ENCODE measurements at places on chromosomes 6 and 20. TPM values are rescaled to one million over a fixed set of nuclear protein-coding genes. Genes with fewer than 3 reads are reported as not detected.

GRCh38 chr6:162373192-162373591 is 354.4 kb downstream of the PRKN start:
- no peaks in the 10 kb centered on the region for H3K27me3 ChIP-seq
- H3K27ac ChIP-seq = no peak overlapping the region
- no peaks in the 10 kb centered on the region for H3K36me3 ChIP-seq
- H3K4me1 ChIP-seq = no peaks in the 10 kb centered on the region
- no peak overlapping the region for H3K4me3 ChIP-seq

DNA sequence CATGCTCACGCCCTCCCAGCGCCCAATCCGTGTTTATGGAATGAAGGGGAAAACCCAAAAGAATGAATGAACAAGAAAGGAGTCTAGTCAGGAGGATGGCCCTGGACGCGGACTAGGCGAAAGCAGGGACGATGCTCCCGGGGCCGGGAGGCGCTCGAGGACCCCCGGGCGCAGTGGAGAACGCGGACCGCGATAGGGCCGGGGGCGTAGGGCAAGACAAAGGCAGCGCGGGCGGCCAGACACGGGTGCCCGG is 758 bp downstream of the GCLC start:
- no peak for DNase-seq

- peak overlapping the region; percentile 57 for H3K27ac ChIP-seq
- no peak overlapping the region for H3K4me3 ChIP-seq
- no peak for DNase-seq
- H3K36me3 ChIP-seq = no peaks in the 10 kb centered on the region
- H3K4me1 ChIP-seq = peaks cover 30% of the 10 kb centered on the region
Measured at GRCh38 chr6:167130008-167130677, 7.2 kb downstream of the CCR6 start.

DNA sequence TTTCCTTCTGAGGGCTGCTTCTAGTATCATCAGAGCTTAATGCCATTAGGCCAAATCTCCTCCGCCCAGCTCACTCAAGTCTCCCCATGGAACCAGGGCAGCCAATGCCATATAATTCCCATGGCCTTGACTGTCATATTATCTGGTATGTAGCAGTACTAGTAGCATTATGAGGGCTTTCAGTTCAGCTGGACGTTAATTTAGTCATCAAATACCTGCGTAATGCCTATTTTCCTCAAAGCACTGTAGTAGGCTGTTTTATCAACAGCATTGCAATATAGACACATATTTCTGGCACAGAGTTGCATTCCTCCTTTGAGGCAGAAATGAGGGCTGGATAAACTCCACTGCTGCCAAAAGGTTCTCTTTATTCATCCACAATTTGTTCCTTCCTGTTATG is 1.7 kb downstream of the KCTD20 start:
- H3K4me3 ChIP-seq = peak overlapping the region; percentile 98
- no peak for DNase-seq
- H3K4me1 ChIP-seq = peaks cover 18% of the 10 kb centered on the region
- no peaks in the 10 kb centered on the region for H3K27me3 ChIP-seq
- peaks cover 5% of the 10 kb centered on the region for H3K36me3 ChIP-seq
- H3K27ac ChIP-seq = no peak overlapping the region

DNA sequence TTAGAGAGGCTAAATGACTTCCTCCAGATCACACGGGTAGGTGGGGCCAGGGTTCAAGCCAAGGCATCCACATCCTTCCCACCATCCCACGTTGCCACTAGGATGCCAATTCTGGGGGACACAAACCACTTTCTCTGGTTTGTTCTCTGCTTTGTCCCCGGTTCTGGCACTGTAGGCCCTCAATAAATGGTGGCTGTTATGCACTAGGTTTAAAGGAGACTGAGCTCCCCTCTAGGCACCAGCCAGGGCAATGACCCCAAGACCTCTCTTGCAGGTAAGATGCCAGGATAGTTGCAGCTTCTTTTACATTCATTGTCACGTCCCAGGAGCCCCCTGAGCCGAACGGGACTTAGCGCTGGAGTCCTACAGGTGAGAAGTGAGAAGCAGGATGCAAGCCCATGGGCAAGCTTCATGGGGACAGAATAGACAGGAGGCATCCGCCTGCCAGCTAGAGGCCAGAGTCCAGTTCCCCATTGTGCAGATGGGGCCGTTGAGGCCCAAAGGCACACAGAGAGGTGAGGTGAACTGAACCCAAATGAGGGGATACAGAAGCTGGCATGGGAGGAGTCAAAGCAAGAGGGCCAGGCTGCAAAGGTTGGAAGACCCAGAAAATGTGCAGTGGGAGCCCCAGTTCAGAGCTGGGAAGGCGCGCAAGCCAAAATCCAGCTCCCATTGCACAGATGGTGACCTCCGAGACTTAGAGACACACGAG is 677 bp downstream of the PXMP4 start:
- no peaks in the 10 kb centered on the region for H3K27me3 ChIP-seq
- peaks cover 22% of the 10 kb centered on the region for H3K4me1 ChIP-seq
- peaks cover 6% of the 10 kb centered on the region for H3K36me3 ChIP-seq
- H3K4me3 ChIP-seq = peak overlapping the region; percentile 84

DNA sequence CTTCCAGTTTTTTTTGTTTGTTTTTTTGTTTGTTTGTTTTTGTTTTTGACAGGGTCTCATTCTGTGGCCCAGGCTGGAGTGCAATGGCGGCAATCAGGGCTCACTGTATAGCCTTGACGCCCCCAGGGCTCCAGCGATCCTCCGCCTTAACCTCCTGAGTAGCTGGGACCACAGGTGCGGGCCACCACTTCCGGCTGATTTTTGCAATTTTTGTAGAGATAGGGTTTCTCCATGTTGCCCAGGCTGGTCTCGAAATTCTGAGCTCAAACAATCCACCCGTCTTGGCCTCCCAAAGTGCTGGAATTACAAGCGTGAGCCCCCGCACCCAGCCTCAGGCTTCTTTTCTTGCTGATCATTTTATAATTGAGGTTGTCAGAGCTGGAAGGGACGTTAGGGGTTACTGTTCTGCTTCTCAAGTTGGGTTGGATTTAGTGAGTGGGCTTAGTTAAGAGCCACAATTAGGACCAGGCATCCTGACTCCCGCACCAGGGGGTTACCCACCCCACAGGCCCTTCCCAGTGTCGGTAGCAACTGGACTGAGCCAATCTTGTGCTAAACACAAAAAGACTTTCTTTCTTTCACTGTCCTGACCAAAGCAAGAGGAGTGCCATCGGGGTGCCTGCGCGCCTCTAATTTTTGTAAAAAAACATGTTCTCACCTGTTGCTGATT is 13.1 kb upstream of the ZSCAN9 start:
- peaks cover 46% of the 10 kb centered on the region for H3K27me3 ChIP-seq
- no peak overlapping the region for H3K27ac ChIP-seq
- no peak overlapping the region for H3K4me3 ChIP-seq
- H3K36me3 ChIP-seq = no peaks in the 10 kb centered on the region
- peaks cover 26% of the 10 kb centered on the region for H3K4me1 ChIP-seq

- no peaks in the 10 kb centered on the region for H3K27me3 ChIP-seq
- no peak for DNase-seq
- H3K27ac ChIP-seq = no peak overlapping the region
- H3K4me1 ChIP-seq = peaks cover 16% of the 10 kb centered on the region
- no peaks in the 10 kb centered on the region for H3K36me3 ChIP-seq
- H3K4me3 ChIP-seq = no peak overlapping the region
Measured at GRCh38 chr6:154280521-154280920, 76.1 kb downstream of the IPCEF1 start.

DNA sequence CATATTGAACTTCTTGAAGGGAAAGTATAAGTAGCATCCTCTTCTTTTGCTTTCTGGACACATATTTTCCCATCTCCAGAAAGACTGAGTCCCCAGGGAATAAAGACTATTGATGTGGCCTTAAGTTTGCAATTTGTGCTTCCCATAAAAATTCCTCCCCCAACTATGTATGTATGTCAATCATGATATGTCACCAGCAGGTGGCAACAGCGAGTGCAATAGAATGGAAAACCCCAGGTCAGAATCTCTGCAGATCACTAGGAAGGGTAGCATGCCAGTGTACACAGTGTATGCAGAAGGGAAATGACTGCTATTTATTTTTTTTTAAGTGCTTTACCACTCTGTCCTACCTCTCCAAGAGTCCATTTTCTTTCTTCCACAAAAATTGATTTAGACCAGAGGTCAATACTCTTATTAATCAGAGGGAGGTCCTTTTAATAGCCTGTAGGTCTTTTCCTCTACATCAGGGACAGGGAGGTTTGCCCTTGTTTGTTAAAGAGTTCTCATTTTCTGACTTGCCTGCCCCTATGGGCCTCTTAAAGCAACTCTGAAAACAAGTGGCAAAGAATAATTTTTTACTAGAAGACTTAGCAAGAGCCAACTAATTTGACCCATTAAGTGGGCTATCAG is 61.4 kb downstream of the BMP2 start:
- no peaks in the 10 kb centered on the region for H3K27me3 ChIP-seq
- H3K36me3 ChIP-seq = no peaks in the 10 kb centered on the region
- DNase-seq = no peak

- H3K27me3 ChIP-seq = peaks cover 19% of the 10 kb centered on the region
- DNase-seq = no peak
- H3K27ac ChIP-seq = no peak overlapping the region
Measured at GRCh38 chr20:19993958-19994669, 23.0 kb upstream of the NAA20 start.

DNA sequence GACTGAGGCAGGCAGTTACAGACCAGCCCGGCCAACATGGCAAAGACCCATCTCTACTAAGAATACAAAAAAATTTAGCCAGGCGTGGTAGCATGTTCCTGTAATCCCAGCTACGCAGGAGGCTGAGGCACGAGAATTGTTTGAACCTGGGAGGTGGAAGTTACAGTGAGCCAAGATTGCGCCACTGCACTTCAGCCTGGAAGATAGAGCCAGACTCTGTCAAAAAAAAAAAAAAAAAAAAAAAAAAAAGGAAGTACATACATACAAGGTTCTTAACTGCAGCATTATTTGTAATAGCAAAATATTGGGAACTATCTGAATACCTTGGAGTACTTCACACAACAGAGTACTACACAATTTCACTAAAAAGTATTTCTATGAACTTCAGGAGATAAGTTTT is 183.5 kb upstream of the OLIG3 start:
- H3K4me3 ChIP-seq = no peak overlapping the region
- no peaks in the 10 kb centered on the region for H3K36me3 ChIP-seq
- no peak for DNase-seq
- H3K27me3 ChIP-seq = no peaks in the 10 kb centered on the region
- no peak overlapping the region for H3K27ac ChIP-seq
- H3K4me1 ChIP-seq = peaks cover 4% of the 10 kb centered on the region

DNA sequence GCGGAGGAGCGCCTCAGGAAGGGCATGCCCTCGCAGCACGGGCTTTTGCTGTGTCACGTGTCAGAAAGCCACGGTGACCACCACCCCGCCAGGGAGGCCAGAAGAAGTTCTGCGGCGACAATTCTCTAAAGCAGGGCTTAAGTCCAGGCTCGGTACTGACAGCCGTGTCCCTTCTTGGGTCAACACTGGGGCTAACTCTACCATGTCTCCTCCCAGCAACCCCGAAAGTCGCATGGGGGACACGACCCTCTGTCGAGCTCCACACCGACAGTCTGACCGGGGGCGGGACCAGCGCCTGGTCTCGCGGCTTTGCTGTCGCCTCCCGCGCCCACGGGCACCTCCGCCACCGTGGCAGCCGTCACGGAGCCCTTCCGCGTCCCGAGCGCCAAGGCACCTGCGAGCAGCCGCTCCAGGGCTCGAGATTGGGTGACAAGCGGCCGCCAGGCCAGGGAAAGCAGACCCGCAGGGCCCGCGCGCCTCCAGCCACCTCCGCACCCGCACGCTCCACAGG is 534 bp downstream of the NANP start:
- H3K36me3 ChIP-seq = no peaks in the 10 kb centered on the region
- no peaks in the 10 kb centered on the region for H3K27me3 ChIP-seq
- DNase-seq = peak; percentile 19
- peak overlapping the region; percentile 97 for H3K4me3 ChIP-seq
- H3K4me1 ChIP-seq = peaks cover 17% of the 10 kb centered on the region

GRCh38 chr6:112116221-112116620 is 28.8 kb downstream of the FAM229B start:
- no peak overlapping the region for H3K27ac ChIP-seq
- H3K27me3 ChIP-seq = no peaks in the 10 kb centered on the region
- no peaks in the 10 kb centered on the region for H3K4me1 ChIP-seq
- no peak overlapping the region for H3K4me3 ChIP-seq
- no peak for DNase-seq

CEP162 gene
- 9.1 TPM for total RNA-seq

DNA sequence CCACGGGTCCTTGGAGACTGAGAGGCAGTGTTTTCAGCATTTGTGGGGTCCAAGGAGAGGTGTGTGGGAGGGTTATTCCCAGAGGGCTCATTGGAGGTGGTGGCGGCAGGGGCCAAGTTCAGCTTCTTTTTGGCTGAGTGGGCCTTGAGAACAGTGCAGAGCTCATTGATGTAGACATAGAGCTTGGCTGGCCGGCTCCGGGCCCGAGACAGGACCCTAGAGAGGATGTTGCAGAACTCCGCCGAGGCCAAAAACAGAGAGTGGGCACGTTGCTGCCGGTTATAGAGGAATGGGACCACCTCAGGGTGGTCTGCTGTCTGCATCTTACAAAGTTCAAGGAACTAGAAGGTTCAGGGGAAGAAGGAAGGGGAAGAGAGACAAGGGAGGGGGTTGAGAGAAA is 3.7 kb upstream of the ZBTB22 start:
- DNase-seq = no peak
- H3K4me3 ChIP-seq = peak overlapping the region; percentile 35
- H3K36me3 ChIP-seq = peaks cover 12% of the 10 kb centered on the region

DNA sequence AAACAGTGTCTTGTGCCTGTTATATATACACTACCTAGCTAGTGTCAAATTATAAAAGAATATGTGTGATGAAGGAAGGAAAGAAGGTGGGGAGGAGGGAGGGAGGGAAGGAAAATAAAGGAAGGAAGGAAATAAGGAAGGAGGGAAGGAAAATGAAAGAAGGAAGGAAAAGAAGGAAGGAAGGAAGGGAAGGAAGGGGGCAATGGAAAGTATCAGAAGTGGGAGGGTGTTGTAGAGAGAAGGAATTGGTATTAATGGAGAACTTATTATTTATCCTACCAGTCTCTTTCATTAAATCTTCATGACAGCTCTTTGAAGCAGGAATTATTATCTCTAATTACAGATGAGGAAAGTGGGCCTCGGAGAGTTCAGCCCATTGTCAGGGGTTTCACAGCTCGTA is 202.4 kb downstream of the SAMD5 start:
- DNase-seq = no peak
- H3K4me1 ChIP-seq = no peaks in the 10 kb centered on the region
- no peak overlapping the region for H3K4me3 ChIP-seq
- H3K27me3 ChIP-seq = peaks cover under 1% of the 10 kb centered on the region

TOP1 gene
- 41.2 TPM for total RNA-seq

GRCh38 chr6:105835373-105835772 is 250.8 kb upstream of the PRDM1 start:
- no peak overlapping the region for H3K27ac ChIP-seq
- no peak overlapping the region for H3K4me3 ChIP-seq
- H3K4me1 ChIP-seq = no peaks in the 10 kb centered on the region
- no peaks in the 10 kb centered on the region for H3K36me3 ChIP-seq

PSORS1C1 gene
- not detected for total RNA-seq

DNA sequence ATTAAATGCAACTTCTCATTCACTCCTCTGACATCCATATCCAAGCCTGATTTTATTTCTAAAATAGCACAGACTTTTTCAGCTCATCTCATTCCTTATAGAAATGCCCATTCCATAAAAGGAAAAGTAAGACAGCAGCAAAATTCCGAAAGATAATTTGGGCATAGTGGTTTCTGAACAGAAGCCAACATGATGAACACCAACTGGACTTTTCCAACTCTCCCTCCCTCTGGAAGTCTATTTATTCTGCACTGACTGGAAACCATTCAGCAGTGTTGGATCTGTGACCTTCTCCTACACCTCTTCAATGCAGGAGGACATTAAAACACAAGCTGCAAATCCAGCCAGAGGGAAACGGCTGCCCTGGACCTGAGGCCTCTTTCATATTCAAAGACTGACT is 306.2 kb upstream of the NT5E start:
- no peaks in the 10 kb centered on the region for H3K4me1 ChIP-seq
- no peak overlapping the region for H3K27ac ChIP-seq
- no peak overlapping the region for H3K4me3 ChIP-seq
- no peaks in the 10 kb centered on the region for H3K36me3 ChIP-seq

Data from T-cell (primary cell).